Articular chondrocyte of knee joint (primary cell): ENCODE measurements at places on chromosomes 2 and 18. TPM values are rescaled to one million over a fixed set of nuclear protein-coding genes. Genes with fewer than 3 reads are reported as not detected.

The YWHAQ gene
- 371 and 392 TPM in 2 replicates for total RNA-seq

The RAD51AP2 gene
- total RNA-seq = under 0.01 TPM in 1 of 2 replicates, not detected in the other

The CNTNAP5 gene
- not detected in 2 replicates for total RNA-seq

The HMSD gene
- total RNA-seq = 0.11 TPM in 1 of 2 replicates, not detected in the other

The SERPINB11 gene
- not detected in 2 replicates for total RNA-seq

The ABHD1 gene
- total RNA-seq = 0.22 and 0.26 TPM in 2 replicates

The BCL11A gene
- total RNA-seq = 0.78 and 1.2 TPM in 2 replicates

The ASTL gene
- total RNA-seq = not detected in 2 replicates

The ABCB11 gene
- total RNA-seq = not detected in 2 replicates

The TEX44 gene
- not detected in 2 replicates for total RNA-seq

The RIT2 gene
- total RNA-seq = not detected in 2 replicates

The IL1R2 gene
- 0.65 and 1.3 TPM in 2 replicates for total RNA-seq

The ZNF521 gene
- 135 and 174 TPM in 2 replicates for total RNA-seq

The ECEL1 gene
- total RNA-seq = not detected in 2 replicates

The FSHR gene
- 0.11 and 0.39 TPM in 2 replicates for total RNA-seq

The CXCR1 gene
- total RNA-seq = not detected in 2 replicates

The SCYGR6 gene
- total RNA-seq = not detected in 2 replicates

The C2orf80 gene
- not detected in 2 replicates for total RNA-seq

The ALPI gene
- not detected in 2 replicates for total RNA-seq

The NEU4 gene
- 0.11 TPM in 1 of 2 replicates, not detected in the other for total RNA-seq

The DPP4 gene
- 36.2 and 81.0 TPM in 2 replicates for total RNA-seq

The FHOD3 gene
- total RNA-seq = 38.3 and 49.9 TPM in 2 replicates

The CEP76 gene
- total RNA-seq = 8.6 and 9.0 TPM in 2 replicates

The PASK gene
- 1.8 and 3.7 TPM in 2 replicates for total RNA-seq

The PCARE gene
- total RNA-seq = not detected in 2 replicates

The ACVR1 gene
- total RNA-seq = 50.5 and 60.1 TPM in 2 replicates

The SERPINB4 gene
- total RNA-seq = not detected in 2 replicates

The TAF1B gene
- 35.2 and 41.7 TPM in 2 replicates for total RNA-seq

The RPS27A gene
- total RNA-seq = 1,186 and 1,583 TPM in 2 replicates

The CRYGC gene
- total RNA-seq = not detected in 2 replicates

The NPAS2 gene
- 12.1 and 13.2 TPM in 2 replicates for total RNA-seq

The DOK6 gene
- 0.76 and 1.0 TPM in 2 replicates for total RNA-seq

The ALPP gene
- total RNA-seq = not detected in 2 replicates

The NOSTRIN gene
- 1.4 and 1.5 TPM in 2 replicates for total RNA-seq

The SMIM21 gene
- not detected in 2 replicates for total RNA-seq

The AMMECR1L gene
- 11.8 and 14.5 TPM in 2 replicates for total RNA-seq

The ACOXL gene
- total RNA-seq = not detected in 2 replicates

The CCDC74B gene
- 3.1 and 5.6 TPM in 2 replicates for total RNA-seq

The GCG gene
- total RNA-seq = not detected in 2 replicates

The SPHKAP gene
- total RNA-seq = not detected in 2 replicates

The IGFBP2 gene
- total RNA-seq = 13.5 and 13.6 TPM in 2 replicates

The ZBTB14 gene
- total RNA-seq = 18.3 and 18.8 TPM in 2 replicates

The IAH1 gene
- total RNA-seq = 56.4 and 71.2 TPM in 2 replicates

The UGT1A5 gene
- total RNA-seq = not detected in 2 replicates

The ANKRD36 gene
- total RNA-seq = 38.7 and 52.5 TPM in 2 replicates

The C2orf78 gene
- total RNA-seq = not detected in 2 replicates

The NGEF gene
- 8.4 and 9.9 TPM in 2 replicates for total RNA-seq

The MAPK4 gene
- not detected in 2 replicates for total RNA-seq

The TDRD15 gene
- under 0.01 TPM in 1 of 2 replicates, not detected in the other for total RNA-seq

The MIB1 gene
- total RNA-seq = 51.4 and 55.8 TPM in 2 replicates

The SERPINB10 gene
- not detected in 2 replicates for total RNA-seq

The MPP4 gene
- 2.1 and 2.2 TPM in 2 replicates for total RNA-seq
